ENCODE measurements at places on chromosomes 2 and 18.

- DNase-seq = no peak
Measured at GRCh38 chr2:158359846-158360245, 96.7 kb downstream of the CCDC148 start.

- no peak for DNase-seq
Measured at GRCh38 chr2:179938026-179938425, 69.1 kb downstream of the CWC22 start.

GRCh38 chr2:50443868-50444630 lies 587.9 kb downstream of the NRXN1 start:
- DNase-seq = peak; percentile 59

DNA sequence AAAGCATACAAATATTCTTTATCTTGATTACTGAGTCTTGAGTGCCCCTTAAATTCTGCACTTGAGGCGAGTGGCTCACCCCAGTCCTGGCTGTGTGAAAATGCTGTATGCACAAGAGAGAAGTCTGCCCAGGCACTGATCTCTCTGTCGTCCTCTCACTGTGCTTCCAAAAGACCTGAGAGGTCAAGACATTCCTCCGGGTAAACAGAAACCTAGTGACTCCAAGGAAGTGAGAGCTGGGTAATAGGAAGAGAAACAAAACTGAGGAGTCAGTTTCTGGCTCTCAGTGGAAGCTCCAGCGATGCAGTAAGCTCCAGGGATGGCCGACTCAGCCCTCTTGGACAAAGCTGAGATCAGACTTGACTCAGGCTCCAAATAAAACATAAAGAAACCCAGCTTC lies 70.9 kb downstream of the AAK1 start:
- DNase-seq = no peak

GRCh38 chr2:197216361-197216979 lies 94.1 kb downstream of the ANKRD44 start:
- no peak for DNase-seq

GRCh38 chr2:42585779-42586178 lies 17.3 kb downstream of the MTA3 start:
- DNase-seq = no peak

GRCh38 chr18:3468066-3468705 lies 18.2 kb downstream of the TGIF1 start:
- no peak for DNase-seq

- no peak for DNase-seq
Measured at GRCh38 chr2:118807668-118808428, 39.6 kb downstream of the EN1 start.

DNA sequence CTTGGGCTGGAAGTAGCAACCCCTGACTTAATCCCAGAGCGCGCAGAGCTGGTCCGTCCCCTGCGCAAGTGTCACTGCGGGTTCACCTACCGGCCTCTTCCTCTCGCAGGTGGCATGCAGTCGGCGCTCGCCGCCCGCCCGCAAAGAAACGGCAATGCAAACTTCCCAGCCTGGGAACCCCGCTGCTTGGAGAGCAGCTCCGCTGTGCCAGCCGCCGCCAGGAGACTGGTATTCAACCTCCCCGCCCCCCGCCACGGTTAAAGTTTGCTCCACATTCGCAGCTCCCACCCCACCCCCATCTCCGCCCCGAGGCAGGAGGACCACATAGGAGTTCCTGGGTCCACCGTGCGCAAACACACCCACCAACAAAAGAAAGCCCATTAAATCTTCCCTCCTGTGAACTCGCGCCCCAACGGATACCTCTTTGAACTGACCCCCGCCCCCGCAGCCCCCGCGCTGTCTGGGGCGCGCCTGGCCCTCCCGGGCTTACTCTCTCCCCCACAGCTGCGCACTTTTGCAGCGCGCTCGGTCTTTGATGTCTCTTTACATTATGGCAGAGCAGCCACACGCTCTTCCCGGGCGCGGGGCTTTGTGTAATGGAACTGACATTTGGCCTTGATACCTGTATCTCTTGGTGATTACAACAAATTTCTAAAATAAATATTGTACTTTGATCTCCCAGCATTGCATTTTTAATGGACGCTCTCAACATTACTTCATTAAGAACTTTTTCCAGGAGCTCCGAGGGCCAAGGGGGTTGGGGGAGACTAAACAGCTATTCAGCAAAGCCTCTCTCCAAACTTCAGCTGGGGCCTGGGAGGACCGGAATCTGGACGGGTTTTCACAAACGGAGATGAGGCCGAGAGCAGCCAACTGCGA lies 3.1 kb upstream of the SP5 start:
- peak; percentile 60 for DNase-seq

- DNase-seq = no peak
Measured at GRCh38 chr2:128091726-128092080, 703 bp downstream of the UGGT1 start.

- no peak for DNase-seq
Measured at GRCh38 chr2:212894026-212894425, 257.4 kb downstream of the IKZF2 start.

DNA sequence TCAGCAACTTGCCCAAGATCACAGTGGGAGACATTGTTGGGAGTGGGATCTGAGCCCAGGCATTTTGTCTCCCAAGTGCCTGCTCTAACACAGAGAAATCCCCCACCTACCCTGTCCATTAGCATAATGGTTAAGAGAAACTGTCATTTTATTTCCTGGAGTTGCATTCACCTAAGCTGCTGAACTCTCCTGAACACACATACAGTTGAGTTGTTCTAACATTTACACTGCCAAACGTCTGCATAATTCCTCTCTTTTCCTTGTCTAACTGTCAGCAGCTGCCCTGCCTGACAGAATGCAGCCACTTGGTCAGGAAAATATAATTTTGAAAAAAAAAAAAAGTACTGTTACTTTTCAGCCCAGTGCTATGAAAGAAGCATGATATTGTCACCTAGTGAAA lies 396.3 kb upstream of the PIK3C3 start:
- no peak for DNase-seq

DNA sequence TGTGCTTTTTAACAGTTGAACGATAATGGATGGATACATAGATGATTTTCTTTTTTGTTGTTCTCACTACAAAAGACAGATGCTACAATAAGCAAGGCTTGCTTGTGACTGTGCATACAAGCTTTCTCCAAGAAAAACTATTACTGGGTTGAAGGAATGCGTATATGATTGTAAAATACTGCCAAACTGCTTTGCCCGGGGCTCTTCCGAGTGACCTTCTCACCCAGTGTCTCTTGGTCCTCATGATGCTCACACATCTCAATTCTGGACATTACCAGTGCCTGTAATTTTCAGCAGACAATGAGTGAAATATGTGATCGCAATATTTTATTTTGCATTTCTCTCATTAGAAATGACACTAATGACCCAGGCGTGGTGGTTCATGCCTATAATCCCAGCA lies 35.9 kb downstream of the INPP5D start:
- DNase-seq = no peak

GRCh38 chr2:15618449-15618855 lies 26.8 kb downstream of the DDX1 start:
- DNase-seq = no peak

DNA sequence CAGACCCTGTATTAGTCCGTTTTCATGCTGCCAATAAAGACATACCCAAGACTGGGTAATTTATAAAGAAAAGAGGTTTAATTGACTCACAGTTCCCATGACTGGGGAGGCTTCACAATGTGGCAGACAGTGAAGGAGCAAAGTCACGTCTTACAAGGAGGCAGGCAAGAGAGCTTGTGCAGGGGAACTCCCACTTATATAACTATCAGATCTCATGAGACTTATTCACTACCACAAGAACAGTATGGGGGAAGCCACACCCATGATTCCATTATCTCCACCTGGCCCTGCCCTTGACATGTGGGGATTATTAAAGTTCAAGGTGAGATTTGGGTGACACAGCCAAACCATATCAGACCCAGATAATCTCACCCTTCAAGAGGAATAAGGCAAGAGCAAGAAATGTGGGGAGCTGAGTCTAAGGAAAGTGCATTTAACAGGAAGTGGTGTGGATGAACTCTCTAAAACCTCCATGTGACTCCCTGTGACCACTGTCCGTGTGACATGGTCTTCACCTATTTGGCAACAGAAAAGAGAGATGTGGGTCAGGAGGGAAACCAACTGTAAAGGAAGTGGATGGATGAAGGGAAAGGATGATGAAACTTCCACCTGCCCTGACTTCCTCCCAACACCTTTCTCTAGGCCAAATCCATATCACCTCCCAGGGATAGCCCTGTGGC lies 110.6 kb downstream of the ATL2 start:
- DNase-seq = no peak

DNA sequence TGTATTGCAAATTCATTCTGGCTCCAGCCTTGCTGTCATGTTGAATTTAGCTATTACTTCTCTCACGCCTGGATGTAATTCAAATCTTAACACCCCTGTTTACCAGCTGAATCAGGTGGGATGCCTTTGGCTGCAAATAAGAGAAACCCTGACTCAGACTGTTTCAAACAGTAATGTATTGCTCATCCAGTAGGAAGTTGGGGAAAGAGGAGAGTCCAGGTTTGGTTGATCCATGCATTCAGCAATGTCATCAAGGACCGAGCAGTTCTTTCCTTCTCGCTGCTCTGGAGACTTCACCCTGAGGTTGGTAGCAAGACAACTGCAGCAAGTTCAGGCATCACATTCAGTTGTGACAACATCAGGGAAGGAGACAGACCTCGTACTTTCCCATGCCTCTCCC lies 6.4 kb upstream of the DARS1 start:
- no peak for DNase-seq

DNA sequence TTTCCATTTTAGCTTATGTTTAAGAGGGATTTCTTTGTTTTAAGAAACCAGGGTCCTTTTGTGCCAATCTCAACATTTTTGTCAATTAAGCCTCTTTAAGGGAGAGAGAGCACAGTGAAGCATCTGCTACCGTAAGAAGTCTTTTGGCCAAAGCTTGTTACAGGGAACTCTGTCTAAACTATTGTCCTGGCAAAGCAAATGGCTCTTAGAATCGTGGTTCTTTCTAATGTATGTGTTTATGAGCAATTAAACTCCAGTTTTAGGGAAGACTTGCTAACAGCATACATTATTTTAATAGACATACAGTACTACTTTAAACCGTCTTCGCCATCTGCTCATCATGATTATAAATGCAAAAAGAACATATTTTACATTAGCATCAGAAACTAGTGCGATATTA lies 202.1 kb downstream of the CDCA7 start:
- peak; percentile 49 for DNase-seq

- DNase-seq = peak; percentile 88
Measured at GRCh38 chr2:24083567-24084385, 858 bp downstream of the TP53I3 start.

GRCh38 chr2:152407204-152407721 lies 72.3 kb downstream of the FMNL2 start:
- peak; percentile 30 for DNase-seq

- no peak for DNase-seq
Measured at GRCh38 chr2:173136599-173136998, 61.0 kb downstream of the MAP3K20 start.

GRCh38 chr2:39228413-39229209 lies 15.2 kb downstream of the CDKL4 start:
- DNase-seq = no peak

- no peak for DNase-seq
Measured at GRCh38 chr2:240921311-240921994, 15.3 kb downstream of the CROCC2 start.

GRCh38 chr18:10842861-10843260 lies 306.5 kb downstream of the PIEZO2 start:
- DNase-seq = no peak

GRCh38 chr18:39455285-39455684 lies 1889.7 kb upstream of the CELF4 start:
- DNase-seq = no peak

GRCh38 chr18:25278394-25278793 lies 73.6 kb downstream of the ZNF521 start:
- DNase-seq = peak; percentile 81

- DNase-seq = no peak
Measured at GRCh38 chr18:9992300-9992972, 78.6 kb downstream of the VAPA start.

DNA sequence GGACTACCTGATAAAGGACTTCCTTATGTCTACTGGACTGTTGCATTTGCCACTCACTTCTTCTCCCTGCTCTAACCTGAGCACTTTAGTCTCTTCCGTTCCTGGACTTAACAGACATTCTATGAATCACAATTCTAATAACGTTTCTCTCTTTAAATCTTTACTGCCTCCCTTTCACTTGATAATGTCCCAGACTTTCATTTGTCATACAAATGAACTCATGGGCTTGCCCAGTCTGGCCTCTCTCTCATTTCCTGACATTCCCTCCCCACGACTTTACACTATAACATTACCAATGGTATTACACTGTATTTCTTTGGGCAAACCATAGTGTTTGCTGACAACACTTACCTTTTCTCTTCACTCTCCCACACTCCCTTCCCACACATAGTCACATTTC lies 540.7 kb upstream of the TMEFF2 start:
- DNase-seq = no peak

GRCh38 chr18:60980422-60981005 lies 352.7 kb upstream of the CDH20 start:
- DNase-seq = no peak

- no peak for DNase-seq
Measured at GRCh38 chr2:123692121-123692520, 333.0 kb upstream of the CNTNAP5 start.

GRCh38 chr2:240399419-240400324 lies 35.8 kb upstream of the GPC1 start:
- DNase-seq = no peak

- DNase-seq = no peak
Measured at GRCh38 chr2:150167711-150168110, 319.8 kb downstream of the RND3 start.

DNA sequence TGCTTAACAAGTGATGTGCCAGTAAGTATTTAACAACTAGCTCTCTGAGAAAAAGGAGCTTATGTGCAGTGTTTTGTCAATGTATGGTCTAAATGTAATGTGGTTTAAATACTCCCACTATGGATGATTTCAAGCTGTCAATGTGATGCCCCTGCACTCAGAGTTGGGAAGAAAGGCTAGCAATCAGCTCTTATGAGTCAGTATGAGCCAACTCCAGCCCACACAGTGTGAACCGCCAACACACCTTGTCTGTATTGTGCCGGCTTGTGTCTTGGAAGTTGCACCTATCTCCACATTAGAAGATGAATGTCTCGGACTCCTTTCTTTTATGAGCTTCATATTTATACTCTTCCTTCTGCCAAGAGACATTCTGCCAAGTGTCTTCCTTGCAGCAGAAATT lies 703.8 kb upstream of the RAB6C start:
- no peak for DNase-seq

GRCh38 chr2:230666885-230667712 lies 45.5 kb upstream of the CAB39 start:
- peak; percentile 87 for DNase-seq

GRCh38 chr18:13530879-13531387 lies 195.4 kb downstream of the FAM210A start:
- peak; percentile 45 for DNase-seq

DNA sequence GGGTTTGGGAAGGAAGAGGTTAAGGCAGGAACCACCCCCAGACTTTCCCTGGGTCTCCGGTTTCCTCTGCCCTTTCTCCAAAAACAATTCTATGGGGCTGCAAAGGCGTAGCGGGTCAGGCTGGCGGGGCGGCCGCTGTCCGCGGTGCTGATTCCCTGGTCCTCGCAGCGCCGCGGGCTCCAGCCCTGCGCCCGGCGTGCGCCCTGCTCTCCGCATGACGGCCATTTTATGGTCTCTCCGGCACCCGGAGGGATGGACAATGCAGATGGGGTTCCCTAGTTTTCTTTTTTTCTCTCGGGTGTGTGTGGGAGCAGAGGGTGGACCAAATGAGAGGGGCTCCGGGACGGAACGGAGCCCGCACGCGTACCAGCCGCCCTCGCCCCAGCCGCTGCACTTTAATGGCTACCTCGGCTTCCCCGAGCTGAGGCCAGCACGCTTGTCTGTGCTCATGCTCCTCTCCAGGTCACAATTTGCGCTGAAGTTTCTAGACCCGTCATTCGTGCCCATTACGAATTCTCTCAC lies 1.6 kb downstream of the ST8SIA3 start:
- DNase-seq = no peak
